ENCODE measurements at places on chromosomes 3 and 15.
A peak's percentile ranks its signal among the peaks of the same experiment; 100 is the strongest.

DNA sequence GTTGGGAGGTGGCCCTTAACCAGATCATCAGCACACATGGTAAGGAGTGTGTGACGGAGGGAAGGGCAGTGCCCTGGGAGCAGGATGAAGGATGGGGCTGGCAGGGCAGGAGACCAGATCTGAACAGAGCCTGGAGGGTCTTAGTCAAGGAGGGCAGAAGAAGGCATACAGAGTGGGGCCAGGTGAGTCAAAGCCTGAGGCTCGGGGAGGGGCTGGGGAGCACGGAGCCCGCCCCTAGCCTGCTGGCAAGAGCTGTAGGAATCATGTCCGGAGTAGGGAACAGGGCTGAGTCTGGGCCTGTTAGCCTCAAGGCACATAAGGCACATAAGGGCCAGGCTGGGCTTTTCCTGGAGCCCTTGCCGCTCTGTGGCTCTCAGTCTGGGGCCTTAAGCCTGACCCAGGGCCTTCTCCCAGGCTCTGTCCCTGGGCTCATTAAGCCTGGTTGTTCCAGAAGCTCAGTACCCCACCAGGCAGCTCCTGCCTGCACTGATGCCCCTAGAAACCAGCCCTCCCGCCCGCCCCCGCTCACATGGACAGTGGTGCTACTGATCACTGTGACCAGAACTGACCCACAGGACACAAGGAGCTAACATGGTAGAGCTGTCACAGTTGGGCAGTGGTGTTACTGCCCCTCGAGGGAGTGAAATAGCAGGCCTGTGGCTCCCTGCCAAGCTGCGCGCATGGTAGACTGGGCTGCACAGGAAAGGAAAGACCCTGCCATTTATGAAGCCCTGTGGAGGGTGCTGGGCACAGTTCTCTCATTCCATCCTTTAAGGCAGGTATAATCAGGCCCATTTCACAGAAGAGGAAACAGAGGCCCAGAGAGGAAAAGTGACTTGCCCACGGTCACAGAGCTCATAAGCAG is 14.6 kb downstream of the ISG20 start:
- peak; percentile 51 for DNase-seq

DNA sequence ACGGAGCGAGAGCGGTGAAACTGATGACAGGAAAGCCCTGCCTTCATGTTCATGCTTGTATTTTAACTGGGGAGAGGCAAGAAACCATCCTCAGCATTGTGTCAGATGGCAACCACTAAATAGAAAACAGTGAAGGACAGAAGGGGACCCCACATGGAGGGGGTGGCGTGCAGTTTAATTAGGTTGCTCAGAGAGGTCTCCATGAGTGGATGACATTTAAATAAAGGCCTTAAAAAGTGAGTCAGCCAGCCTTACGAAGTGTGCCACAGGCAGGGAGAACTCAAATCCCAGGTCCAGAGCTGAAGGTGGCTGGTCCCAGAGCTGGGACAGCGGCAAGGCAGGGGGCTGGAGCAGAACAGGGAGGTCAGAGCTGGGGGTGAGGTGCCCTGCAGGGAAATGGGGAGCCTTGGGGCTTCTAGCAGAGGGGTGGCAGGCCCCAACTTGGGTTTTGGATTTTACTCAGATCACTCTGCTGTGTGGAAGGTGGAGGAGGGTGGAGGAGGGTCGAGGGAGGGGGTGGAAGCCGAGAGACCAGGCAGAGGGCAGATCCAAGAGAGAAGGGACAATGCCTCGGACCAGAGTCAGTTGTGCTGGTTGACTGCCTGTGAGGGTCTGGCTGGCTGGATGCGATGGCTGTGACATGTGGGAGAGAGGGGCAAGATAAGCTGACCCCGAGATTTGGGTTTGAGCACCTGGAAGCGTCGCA is 73.7 kb downstream of the KLF13 start:
- no peak for DNase-seq

- no peak for DNase-seq
Observed at GRCh38 chr3:185024966-185025365, 127.9 kb downstream of the C3orf70 start.

DNA sequence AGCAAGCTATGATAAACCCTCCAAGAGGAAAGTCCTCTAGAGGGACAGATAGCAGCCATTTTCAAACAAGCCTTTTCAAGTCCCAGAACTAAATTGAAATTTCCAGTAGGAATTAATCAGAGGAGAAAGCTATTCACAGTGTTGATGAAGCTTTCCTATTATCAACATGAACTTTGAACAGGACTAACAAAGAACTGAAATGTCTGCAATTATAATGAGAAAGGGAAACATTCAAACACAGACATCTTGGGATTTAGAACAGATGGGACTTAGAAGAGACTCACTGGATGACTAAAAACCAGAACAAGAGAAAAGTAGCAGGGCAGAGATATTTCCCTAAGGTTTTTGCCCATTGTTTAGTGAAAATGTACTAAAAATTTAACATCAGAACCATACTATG is 622.1 kb upstream of the UBE2E2 start:
- DNase-seq = no peak

- no peak for DNase-seq
Observed at GRCh38 chr3:139597947-139598346, 58.4 kb upstream of the RBP1 start.

DNA sequence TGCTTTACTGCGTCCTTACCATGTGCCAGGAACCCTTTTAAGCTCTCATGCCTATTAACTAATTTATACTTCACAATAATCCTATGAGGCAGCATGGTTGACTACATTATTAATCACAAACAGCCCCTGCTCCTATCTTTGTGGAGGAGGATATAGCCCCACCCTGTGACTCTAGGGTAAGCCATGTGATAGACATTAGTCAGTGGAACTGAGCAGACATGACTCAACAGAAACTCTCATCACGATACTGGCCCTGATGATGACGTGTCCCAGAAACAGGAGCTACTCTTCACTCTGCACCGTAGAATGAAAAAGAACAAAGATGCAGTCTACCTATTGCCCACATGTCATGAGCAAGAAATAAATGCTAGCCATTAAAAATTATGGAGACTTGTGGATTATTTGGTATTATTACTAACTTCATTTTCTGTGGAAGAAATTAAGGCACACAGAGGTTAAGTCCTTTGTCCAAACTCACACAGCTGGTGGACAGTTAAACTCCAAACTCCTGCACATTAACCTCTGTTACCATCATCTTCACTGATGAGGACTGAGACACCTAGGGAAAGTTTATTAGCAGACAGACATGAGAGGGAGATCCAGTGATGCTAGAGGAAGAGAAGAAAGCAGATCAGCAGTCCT is 51.2 kb downstream of the CFAP20DC start:
- DNase-seq = peak; percentile 94

- no peak for DNase-seq
Observed at GRCh38 chr3:179852142-179852905, 184.4 kb downstream of the PEX5L start.

- no peak for DNase-seq
Observed at GRCh38 chr3:95781598-95781997, 1032.8 kb upstream of the EPHA6 start.

GRCh38 chr3:126285369-126285768 is 71.8 kb downstream of the KLF15 start:
- no peak for DNase-seq

GRCh38 chr3:134486577-134487041 is 752 bp downstream of the CEP63 start:
- DNase-seq = peak; percentile 21

- no peak for DNase-seq
Observed at GRCh38 chr3:188310270-188310710, 156.3 kb downstream of the LPP start.

- no peak for DNase-seq
Observed at GRCh38 chr3:153422314-153422713, 260.3 kb downstream of the RAP2B start.

GRCh38 chr15:99726333-99726732 is 6.9 kb downstream of the LYSMD4 start:
- no peak for DNase-seq

GRCh38 chr15:58666957-58667356 is 82.5 kb downstream of the ADAM10 start:
- DNase-seq = no peak

DNA sequence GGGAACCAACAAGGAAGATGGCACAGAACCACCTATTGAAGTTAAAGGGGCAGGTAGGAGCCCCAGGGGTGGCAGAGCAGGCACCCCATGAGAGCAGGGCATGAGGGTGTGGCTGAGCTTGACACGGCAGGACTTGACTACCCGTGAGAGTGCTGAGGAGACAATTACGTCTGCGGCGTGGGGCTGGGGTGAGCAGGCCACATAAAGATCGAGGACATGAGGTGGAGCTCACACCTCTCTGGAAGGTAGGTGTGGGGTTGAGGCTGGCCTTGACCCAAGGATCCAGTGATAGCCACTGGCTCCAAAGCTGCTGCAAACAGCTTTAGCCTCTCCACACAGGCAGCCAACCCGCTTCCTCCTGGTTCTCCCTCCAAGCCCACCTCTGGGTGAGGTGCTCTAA is 64.5 kb downstream of the PCSK6 start:
- no peak for DNase-seq

DNA sequence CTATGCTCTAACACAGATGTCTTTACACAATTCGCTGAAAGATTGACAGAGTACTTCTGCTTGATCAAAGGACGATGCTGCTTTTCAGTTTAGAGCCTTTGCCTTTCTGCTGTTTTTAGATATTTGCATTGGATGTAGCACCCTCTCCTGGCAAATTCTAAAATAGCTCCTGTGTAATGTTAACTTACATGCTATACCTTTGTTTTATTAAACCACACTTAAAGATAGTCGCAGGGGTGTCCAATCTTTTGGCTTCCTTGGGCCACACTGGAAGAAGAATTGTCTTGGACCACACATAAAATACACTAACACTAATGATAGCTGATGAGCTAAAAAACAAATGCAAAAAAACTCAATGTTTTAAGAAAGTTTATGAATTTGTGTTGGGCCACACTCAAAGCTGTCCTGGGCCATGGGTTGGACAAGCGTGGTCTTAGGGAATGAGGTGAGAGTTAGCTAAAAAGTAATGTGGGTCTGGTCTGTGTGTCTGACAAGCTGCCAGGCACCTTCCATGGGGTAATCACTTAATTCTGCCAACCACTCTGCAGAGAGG is 62.9 kb downstream of the ATG7 start:
- peak; percentile 53 for DNase-seq
